ENCODE measurements at places on chromosomes 7 and 10.

DNA sequence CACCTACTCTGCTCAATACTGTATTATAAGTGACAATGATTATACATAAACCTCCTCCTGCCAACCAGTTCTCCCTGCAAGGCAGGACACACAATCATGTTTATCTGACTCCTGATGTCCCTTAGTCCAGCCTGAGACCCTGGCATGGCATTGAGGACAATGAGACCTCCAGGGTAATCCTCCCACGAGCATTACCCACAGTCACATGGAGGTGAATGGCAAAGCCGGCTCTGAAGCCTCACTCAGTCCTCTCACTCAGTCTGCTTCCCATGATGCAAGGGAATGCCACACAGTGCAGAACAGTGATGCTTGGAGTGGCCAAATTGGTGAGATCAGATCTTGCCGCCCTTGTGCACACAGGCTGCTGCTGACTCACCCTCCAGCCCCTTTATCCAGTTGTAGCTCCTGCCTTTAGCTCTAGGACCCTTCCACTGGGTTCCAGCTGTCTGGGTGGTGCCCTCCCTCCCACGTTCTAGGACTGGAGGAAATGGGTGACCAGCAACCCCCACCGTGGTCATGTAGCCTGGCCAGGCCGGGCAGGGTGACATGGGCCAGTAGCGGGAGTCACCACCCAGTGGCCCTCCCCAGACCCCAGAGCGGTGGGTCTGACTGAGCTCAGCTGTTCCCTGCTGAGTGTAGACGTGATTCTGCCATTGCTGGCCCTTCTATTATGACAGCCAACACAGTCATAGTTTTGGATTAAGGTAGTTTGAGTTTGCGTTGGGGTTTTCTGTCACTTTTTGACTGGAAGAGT lies 5.5 kb upstream of the ADCY1 start:
- no peak for DNase-seq

- DNase-seq, result no peak
These were observed 142.6 kb upstream of the CAV2 start for GRCh38 chr7:116356979-116357378.

DNA sequence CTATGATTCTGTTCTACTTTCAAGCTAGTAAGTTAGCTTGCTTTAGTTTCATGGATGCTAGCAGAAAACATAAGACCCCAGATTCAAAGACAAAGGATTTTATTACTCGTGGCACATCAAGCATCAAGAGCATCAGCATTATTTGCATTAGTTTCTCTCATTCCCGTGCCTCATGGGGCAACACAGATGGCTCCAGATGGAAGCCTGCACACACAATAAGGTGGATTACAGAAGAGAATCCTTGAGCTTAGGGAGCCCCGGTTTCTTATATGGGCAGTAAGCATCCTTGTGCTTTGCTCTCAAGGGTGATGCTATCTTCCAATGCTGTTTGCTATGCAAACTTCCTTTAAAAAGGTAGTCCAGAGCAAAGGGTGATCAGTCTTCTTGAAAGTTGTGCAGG lies 10.7 kb upstream of the CAPZA2 start:
- DNase-seq, result no peak

DNA sequence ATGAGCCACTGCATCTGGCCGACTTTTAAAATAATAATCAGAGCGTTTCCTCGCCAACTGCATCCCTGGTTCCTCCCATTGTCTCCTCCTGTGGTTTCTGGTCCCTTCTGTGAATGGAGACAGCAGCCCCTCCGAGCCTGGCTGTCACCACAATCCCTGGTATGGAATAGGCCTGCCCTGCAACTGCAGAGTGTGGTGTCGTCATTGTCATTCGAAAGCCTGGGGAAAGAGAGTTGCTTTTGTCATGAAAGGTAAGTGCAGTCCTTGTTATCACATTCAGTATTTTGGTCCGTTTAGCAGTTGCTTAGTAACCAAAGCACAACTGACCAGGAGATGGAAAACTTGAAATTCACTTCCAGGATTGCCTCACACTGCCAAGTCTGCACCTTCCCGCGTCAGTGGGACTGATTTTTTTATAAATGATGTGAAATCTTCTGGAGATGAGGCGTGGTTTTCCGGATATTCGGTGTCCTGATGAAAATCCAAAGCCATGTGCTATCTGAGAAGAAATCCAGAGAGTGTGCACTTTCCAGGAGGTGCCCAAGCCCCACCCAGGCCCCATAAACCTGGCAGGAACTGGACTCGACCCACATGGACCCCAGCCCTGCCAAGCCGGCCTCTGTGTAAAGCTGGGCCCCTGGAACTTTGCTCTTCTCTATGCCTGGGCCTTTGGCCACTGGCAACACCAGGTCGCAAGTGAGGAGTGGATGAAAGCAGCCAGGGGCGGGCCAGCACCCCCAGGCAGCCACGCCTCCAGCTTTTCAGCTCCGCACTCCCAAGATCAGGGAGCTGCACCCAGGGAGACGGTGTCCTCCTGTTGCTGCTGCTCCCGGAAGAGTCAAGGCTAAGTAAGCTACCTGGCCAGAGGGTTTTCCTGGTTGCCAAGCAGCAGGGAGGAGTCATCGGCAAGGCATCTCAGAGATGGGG lies 133.7 kb upstream of the SH2B2 start:
- DNase-seq, result no peak

GRCh38 chr10:106189292-106189691 lies 975.2 kb downstream of the SORCS1 start:
- DNase-seq, result peak; percentile 16

DNA sequence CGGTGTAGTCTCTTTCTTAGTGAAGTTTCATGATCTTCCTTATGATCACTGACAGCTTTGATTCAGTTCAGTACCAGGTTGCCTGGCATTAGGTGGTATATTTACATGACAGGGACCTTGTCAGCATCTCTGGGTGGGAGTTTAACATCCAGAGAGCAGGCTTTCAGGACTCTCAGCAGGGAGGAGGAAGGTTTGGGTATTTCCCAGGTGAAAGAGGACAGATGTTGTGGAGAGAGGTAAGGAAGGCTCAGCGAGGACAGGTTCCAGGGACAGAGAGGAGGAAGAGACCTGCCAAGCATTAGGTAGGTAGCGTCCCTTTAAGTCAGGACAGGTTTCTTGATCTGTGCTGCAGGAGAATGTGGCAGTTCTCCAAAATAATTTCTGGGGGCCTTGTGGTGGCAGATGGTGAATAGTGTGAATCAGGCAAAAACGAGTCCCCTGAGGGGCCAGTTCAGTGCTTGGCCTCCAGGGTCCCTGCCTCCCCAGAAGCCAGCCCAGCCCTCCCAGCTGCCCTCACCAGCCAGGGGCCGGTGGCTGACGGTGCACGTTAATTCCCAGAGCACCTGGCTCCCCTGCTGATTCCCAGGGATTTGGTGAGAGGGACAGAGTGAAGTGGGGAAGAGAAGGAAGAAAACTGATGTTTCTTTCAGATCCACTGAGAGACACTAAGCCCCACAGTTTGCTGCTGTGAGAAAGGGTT lies 82.0 kb downstream of the VWC2 start:
- DNase-seq, result no peak

DNA sequence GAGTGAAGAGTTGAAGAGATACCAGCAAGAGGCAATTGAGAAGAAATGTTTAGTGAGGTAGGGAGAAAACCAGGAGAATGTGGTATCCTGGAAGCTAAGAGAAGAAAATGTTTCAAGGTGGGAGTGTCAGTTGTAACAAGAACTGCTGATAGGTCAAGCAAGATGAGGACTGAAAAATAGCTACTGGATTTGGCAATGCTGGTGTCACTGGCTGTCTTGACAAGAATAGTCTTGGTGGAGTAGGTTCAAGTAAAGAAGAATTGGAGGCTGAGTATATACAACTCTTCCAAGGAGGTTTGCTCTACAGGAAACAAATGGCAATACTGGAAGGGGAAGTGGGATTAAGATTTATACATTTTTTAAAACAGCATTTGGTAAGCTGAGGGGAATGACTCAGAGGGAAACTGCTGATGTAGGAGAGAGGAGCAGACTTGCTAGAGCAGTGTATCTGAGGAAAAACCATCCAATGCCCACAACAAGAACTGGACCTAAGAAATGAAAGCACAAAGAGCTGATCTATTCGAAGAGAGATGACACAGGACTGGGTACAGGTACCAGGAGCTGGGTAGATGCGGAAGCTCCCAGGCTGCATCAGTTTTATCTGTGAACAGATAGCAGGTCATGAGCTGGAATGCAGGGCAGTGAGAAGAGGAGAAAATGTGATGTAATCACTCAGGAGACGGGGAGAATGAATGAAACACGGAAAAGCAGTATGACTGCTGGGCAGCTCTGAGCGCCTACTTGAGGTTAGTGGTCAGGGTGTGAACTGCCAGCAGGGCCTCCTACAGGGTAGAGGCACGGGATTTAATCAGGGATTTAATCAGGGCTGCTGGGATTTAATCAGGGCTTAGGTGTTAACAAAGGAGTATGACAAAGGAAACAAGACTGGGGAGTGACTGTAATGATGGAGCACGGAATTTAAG lies 34.5 kb downstream of the FAM25A start:
- peak; percentile 73 for DNase-seq

DNA sequence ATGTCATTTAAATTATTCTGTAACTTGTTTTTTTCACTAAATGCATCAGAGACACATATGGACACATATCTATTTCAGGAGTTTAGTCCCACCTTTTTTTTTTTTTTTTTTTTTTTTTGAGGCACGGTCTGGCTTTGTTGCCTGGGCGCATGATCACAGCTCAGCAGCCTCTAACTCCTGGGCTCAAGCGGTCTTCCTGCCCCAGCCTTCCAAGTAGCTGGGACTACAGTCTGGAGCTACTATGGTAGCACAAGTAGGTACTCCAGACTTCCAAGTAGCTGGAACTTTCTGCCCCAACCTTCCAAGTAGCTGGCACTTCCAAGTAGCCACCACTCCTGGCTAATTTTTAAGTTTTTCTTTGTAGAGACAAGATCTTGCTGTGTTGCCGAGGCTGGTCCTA lies 407.7 kb downstream of the GALNT17 start:
- DNase-seq, result no peak

Measured in GM03348 (cell line).